Left hindlimb (tissue), 1 donor: ENCODE measurements at places on chromosomes 6 and 20.

DNA sequence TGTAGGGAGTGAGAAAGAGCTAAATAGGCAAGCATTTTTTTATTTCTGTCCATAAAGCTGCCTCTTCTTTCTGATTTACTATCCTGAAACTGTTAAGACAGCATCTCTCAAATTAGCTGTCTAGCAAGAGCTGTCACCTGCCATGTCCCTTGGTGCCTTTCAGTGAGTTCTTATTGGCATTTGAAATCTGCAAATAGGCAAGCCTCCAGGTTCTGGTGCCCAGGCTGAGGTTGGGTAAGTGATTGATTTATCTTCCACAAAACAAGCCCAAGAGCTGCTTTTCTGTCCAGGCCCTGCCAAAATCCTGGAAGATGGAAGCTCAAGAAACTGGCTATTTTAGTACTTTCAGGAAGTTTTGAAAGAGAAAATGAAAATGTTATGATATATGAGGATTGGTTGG lies 22.4 kb downstream of the MANEA start:
- DNase-seq, result peak; percentile 41

GRCh38 chr6:159169193-159169555 lies at the start of gene FNDC1:
TSS of gene FNDC1 (plus strand) at chr6:159169400. CDS start at chr6:159169597, 197 bp downstream.
- DNase-seq, result peak; percentile 66

DNA sequence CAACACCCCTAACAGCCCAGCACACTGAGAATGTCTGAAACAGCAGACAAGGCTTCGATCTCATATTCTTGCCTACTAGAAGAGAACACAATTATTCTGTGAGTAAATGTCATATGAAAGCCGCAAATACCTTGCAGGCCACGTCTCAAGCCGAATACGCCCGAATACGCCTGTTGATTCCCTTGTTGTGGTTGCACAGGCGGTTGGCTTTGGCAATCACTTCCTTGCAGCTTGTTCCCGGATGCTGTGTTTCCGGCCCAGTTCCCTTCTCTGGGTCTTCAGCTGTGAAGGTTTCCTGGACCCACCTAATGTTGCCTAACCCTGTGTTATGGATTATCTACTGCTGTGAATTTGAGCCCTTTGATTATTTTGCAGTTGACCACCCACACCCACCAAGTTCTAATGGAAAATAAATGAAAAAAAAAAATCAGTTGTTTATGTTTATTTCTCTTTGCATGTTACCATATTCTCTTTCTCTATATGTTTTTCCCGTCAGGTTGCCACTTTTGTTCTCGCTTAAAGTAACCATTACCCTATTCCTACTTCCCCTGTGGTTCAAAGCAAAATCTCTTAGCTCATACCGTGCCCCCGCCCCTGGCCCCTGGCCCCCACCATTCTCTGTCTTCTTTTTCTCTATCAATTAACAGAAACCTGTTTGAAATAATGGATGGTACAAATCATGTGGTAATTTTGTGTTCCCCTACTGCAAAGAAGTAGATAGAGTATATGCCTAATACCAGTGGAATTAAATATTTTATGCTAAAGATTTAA lies 172.4 kb downstream of the ADGB start:
- DNase-seq, result peak; percentile 52

DNA sequence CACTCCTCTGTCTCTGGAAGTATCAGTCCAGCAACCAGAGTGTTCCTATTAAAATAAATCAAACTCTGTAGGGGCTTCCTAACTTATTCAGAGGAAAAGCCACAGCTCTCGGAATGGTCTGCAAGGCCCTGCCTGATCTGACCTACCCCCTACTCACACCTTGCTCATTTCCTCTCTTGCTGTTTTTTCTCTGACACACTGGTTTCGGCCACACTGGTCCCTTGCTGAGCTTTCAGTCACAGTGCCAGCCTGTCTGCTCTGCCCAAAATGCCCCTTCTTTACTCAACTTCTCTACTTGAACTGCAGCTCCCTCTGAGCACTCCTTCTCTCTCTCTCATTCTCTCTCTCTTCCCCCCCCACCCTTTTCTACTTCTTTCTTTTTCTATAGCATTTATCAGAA lies 430.2 kb downstream of the UTRN start:
- DNase-seq, result no peak

- no peak for DNase-seq
Measured at GRCh38 chr20:61977419-61977786, 88.3 kb downstream of the TAF4 start.

GRCh38 chr6:72691249-72691648 lies 69.4 kb downstream of the KCNQ5 start:
- no peak for DNase-seq

- no peak for DNase-seq
Measured at GRCh38 chr6:166512567-166512966, 73.9 kb downstream of the RAMACL start.

- no peak for DNase-seq
Measured at GRCh38 chr6:84486526-84486925, 259.1 kb upstream of the CEP162 start.

DNA sequence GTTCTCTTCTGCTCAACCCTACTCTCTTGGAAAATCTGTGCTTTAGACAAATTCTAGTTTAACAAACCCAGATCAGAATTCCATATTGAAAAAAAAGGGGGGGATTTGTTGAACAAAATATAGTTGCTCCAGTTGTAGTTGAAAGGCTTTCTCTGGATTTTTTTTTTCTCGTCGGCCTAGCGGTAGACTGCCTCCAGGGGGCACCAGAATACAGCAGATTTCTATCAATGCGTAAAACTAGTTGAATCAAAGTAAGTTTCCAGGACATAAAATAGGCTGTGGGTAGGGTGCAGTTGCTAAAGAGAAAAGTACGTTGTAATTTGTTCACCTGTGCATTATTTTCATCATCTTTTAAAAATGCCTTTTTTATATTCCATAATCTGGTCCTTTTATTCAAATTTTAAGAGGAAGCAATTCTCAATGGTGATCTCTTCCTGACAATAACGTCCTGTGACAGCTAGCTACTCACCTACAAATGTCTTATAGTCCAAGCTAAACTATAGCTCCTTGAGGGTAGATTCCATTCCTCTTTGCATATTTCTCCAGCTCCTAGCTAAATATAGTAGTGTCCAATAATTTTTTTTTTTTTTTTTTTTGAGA lies 105.4 kb downstream of the PERP start:
- peak; percentile 60 for DNase-seq

DNA sequence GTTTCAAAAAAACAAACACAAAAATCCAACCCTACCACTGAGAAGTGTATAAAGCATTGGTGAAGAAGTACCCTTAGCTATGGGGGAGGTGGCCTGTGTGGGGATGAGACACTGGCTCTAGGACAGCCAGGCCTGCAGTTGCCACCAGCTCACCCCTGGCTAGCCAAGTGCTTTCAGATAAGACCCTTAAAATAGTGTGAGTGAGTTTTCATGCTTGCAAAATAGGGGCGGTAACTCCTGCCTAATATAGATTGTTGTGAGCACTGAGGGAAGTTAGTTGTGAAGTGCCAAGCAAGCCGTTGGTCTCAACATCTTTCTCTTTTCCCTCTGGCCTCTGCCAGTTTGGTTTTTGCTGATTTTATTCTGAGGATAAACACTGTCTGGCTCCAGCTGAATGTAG lies 11.3 kb downstream of the PPP1R3G start:
- DNase-seq, result no peak

DNA sequence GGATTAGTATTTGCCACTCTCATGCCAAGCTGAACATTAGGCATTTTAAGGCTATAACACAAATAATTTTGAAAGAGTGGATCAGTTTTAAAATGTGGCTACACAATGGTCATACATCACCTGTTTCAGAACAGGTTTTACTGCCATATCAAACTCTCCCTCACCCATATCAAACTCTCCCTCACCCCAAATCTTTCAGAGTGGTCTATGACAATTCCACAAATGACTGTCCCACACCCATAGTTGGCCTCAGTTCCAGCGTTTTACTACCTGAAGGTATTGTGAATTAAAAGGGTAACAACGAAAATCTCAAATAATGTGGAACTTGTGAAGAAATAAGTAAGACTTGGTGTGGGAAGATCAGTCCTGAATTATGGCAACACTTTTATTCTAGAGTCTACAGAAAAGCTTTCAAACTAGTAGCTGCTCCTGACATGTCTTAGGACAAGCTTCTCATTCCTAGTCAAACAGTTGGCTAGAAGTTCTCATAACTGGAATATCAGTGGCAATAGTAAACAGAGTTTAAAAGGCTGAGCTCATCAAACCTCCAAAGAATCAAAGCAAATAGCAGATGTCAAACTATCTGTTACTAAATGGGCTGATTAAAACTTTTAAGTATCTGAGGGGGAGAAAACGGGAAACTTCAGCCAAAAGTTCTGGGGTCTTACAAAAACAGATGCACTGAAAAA lies 52.4 kb downstream of the MAP3K7 start:
- DNase-seq, result no peak

DNA sequence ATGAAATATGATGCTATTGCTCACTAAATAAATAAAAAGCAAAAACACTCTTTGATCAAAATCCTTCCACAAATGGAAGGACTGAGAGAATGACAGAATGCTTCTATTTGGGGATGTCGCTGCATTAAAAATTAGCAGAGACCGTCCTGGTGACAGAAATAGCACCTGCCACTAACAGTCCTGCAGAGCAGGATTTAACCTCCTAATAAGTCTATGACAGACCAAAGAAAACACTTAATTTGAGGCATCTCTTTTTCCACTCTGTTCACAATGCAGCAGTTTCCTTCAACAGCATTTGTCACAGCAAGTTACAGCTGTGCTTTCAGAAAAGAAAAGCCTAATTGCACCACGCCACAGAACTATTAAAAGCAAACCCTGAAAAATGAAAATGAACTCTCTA lies 140.6 kb upstream of the BEND6 start:
- DNase-seq, result no peak

DNA sequence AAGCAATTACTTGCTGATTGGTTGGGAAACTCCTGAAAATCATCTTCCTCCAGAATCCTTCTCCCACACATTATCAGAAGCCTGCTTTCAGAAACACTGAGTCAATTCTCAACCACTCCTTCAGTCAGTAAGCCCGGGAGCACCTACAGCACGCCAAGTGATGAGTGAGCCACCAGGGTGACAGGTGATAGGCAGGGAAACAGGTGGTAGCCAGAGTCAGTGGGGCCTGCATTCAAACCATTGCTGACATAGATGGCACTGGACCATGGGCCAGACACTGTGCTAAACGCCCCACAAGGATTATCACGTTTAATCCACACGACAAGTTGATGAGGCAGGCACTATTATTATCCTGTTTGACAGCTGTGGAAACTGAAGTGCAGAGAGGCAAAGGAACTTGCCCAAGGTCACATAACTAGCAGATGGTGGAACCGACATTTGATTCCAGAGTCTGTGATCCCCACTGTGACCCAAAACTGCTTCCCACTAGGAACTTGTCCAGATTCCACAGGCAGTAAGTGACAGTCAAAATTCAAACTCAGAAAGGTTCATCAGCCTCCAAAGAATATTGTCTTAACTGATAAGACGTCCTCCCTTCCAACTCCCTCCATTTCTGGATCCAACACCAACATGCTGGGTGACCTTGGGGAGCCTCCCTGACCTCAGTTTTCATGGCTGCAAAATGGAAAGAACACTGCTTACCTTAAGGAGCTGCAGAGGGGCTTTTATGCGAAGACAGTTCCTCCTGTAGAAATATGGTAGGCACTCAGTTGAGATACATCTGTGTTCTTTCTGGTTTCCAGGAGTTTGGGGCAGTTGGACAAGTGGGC lies 23.9 kb upstream of the TOP1 start:
- no peak for DNase-seq

DNA sequence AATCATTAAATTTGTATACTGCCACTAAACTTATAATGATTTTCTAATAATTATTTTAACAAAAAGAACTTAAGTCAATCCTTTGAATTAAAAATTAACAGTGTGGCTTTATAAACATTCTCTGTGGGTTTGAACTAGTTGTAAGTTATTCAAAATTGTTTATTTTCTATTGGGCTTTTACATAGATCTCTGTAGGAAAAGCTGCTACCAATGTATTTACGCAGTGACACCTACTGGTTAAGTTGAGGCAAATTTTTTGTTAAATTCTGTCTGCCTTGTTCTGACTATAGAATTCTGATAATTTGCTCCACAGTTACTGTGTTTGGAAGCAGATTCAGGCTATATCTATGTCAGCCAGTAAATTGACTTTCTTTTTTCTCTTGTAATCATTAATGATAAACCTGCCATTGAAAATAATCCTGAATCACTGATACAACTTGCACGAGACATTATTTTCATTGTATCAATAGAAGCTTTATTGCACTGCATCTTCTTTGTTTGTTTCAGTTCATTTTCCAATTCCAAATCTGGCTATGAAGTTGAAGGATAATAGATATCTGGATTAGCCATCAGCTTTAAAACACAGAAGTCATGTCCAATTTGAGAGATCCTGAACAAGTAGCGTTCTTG lies 66.0 kb upstream of the UTRN start:
- DNase-seq, result no peak

GRCh38 chr6:108686896-108687295 lies 126.2 kb downstream of the FOXO3 start:
- DNase-seq, result no peak

DNA sequence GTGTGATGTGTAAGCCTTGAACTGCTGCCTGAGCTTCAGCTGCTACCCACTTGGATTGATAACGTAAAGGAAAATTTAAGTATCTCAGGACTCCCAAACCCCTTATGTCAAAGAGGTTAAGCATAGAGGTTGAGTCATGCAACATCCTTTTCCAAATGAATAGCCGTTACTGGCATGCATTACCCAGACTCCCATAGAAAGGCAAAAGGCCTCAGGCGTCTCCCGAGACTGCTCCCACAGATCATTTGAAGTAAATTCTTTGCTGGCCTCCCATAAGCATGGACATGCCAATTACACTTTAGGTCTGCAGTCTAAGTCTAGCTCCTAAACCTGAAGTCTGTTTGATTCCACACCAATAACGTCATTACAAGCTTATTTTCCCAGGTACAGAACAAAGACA lies 14.7 kb downstream of the IPCEF1 start:
- no peak for DNase-seq
